PC-9 (cell line): ENCODE measurements at places on chromosomes 1 and 21.

GRCh38 chr21:15058854-15059263 is 5.9 kb downstream of the NRIP1 start:
- no peaks in the 10 kb centered on the region for H3K27me3 ChIP-seq
- H3K36me3 ChIP-seq: peaks cover 33% of the 10 kb centered on the region
- no peak for DNase-seq
- peak overlapping the region; percentile 86; the same call in 1 of the 2 replicates for H3K4me3 ChIP-seq
- peak overlapping the region; percentile 24; the same call in 1 of the 2 replicates for H3K27ac ChIP-seq
- peaks cover 50% of the 10 kb centered on the region for H3K4me1 ChIP-seq

- peaks cover 18% of the 10 kb centered on the region for H3K4me1 ChIP-seq
- no peaks in the 10 kb centered on the region for H3K36me3 ChIP-seq
- no peak overlapping the region for H3K4me3 ChIP-seq
- DNase-seq: no peak
- H3K27ac ChIP-seq: no peak overlapping the region
Measured at GRCh38 chr1:23456226-23456625, 27.8 kb downstream of the ASAP3 start.

DNA sequence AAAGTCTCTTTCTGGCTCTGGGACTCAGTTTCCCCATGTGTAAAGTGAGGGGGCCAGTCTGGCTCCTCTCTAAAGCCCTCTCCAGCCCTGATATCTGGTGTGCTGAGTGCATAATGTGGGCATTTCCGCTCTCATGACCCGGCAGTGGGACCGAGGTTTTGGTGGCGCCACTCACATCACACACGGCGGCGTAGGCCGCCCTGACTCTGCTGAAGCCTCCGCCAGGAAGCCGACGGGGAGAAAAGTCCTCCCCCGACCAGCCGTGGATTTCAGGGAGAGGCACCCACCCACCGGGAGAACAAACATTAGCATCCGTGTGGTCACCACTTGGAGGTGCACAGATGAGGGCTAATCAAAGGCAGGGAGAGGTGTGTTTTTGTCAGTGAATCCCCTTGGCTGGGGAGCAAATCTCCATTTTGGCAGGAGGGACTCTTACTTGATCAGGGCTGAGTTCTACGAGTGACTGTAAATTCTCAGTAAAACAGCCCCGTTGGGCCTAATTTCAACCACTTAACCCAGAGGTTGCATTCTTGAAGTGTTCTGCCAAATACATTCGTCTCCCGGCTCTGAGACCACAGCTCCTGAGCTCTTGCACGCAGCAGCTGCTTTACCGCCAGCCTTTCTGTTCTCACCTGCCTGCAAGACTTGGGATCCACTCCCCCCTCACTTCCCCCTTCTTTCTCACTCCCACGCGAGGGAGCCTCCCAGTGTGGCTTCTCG is 118.2 kb downstream of the FOXD2 start:
- peaks cover 73% of the 10 kb centered on the region for H3K4me1 ChIP-seq
- H3K4me3 ChIP-seq: no peak overlapping the region
- DNase-seq: no peak

DNA sequence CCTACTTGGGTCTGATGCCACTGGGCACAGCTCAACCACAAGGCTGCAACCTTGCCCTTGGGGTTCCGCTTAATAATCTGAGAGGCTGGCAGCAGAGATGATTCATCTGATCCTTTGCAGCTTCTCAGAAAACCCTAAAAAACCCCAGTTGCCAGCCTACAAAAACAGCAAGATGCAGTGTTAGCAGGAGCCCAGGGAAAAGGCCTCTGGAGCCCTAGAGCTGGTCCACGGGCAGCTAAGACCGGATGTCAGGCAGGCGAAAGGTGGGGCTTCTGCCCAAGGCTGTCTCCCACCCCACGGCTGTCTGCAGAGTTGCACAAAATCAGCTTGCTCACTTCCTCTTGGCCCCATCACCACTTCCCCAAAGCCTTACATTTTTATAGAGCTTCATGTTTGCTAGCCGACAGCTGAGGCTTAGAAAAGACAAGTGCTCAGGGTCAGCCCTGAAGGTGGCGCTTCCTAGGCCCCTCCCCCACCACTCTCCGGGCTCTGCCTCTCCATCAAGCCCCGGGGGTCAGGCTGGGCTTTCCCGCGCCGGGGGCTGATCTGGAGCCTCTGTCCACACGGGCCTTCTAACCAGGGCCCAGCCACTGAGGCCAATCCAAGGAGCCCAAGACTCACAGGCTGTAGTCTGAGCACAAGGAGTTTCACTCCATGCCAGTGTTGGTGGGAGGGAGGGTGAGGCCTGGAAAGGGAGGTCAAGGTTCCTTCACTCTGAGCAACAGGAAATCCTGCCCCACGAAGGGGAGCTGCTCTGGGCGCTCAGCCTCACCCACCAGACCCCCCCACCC is 4.2 kb upstream of the ADORA3 start:
- H3K27ac ChIP-seq: peak overlapping the region; percentile 74
- DNase-seq: peak; percentile 56
- peaks cover 26% of the 10 kb centered on the region for H3K4me1 ChIP-seq
- no peaks in the 10 kb centered on the region for H3K36me3 ChIP-seq
- H3K4me3 ChIP-seq: peak overlapping the region; percentile 53

GRCh38 chr1:74964508-74965102 is 169.6 kb upstream of the LHX8 start:
- H3K36me3 ChIP-seq: no peaks in the 10 kb centered on the region
- H3K27me3 ChIP-seq: no peaks in the 10 kb centered on the region
- H3K4me1 ChIP-seq: no peaks in the 10 kb centered on the region
- DNase-seq: no peak
- H3K27ac ChIP-seq: no peak overlapping the region

DNA sequence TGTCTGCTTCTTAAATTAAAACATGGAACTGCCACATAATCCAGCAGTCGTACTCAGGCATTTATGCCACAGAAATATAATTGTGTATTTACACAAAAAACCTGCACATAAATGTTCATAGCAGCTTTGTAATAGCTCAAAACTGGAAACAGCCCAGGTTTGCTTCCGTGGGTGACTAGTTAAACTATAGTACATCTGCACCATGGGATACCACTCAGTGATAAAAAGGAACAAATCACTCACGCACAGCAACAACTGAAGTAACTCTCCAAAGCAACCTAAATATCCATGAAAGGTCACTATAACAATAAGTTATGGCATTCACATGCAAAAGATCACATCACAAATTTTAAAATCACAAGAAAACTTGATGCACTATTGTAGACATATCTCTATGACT is 64.4 kb downstream of the KCNT2 start:
- H3K27ac ChIP-seq: no peak overlapping the region
- H3K27me3 ChIP-seq: no peaks in the 10 kb centered on the region
- no peak for DNase-seq

DNA sequence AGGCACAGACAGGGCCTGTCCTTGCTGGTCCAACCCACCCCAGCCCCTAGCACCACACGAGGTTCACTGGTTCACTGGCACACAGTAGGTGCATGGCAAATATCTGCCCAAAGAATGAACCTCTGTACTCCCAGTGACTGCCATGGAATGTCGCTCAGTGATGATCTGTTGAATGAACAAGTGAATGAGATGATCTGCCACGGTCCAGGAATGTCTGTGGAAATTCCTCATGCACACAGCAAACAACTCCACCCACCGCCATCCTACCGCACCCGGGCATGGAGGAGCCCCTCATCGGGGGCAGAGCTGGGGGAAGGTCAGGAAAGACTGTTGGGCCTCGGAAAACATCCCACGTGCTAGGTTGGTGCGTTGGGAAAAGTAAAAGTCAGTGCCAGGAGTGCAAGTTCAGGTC is 1.7 kb downstream of the HSPG2 start:
- no peak for DNase-seq
- H3K4me3 ChIP-seq: no peak overlapping the region; the same call in 1 of the 2 replicates
- H3K27me3 ChIP-seq: no peaks in the 10 kb centered on the region
- H3K4me1 ChIP-seq: peaks cover 65% of the 10 kb centered on the region
- no peak overlapping the region for H3K27ac ChIP-seq

- no peaks in the 10 kb centered on the region for H3K36me3 ChIP-seq
- no peak overlapping the region for H3K27ac ChIP-seq
- H3K4me1 ChIP-seq: 0 out of 2 replicates have a peak, but pooled peaks cover 5% of the 10 kb centered on the region
Measured at GRCh38 chr1:78830321-78830720, 176.2 kb downstream of the ADGRL4 start.

- H3K36me3 ChIP-seq: no peaks in the 10 kb centered on the region
- no peak for DNase-seq
- H3K4me1 ChIP-seq: no peaks in the 10 kb centered on the region
- H3K4me3 ChIP-seq: no peak overlapping the region
- H3K27ac ChIP-seq: no peak overlapping the region
Measured at GRCh38 chr1:237983496-237983895, 92.8 kb upstream of the ZP4 start.

DNA sequence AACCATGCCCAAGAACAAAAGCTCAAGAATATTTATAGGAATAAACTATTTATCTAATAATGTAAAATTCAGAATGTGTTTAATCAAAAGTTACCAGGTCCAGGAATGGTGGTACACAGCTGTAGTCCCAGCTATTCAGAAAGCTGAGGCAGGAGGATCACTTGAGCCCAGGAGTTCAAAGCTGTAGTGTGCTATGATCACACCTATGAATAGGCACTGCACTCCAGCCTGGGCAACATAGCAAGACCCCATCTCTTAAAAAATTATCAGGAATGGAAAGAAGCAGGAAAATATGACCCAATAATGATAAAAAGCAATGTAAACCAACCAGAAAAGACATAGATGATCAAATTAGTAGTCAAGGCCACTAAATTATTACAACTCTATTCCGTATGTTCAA is 62.2 kb upstream of the DR1 start:
- H3K36me3 ChIP-seq: no peaks in the 10 kb centered on the region
- DNase-seq: peak; percentile 18
- no peak overlapping the region for H3K27ac ChIP-seq
- no peak overlapping the region for H3K4me3 ChIP-seq

- H3K27ac ChIP-seq: 0 out of 2 replicates have a peak overlapping the region, but pooled peaks have one; percentile 4
- no peak for DNase-seq
- H3K4me1 ChIP-seq: peaks cover 70% of the 10 kb centered on the region
- H3K27me3 ChIP-seq: no peaks in the 10 kb centered on the region
- H3K36me3 ChIP-seq: peaks cover 83% of the 10 kb centered on the region
Measured at GRCh38 chr1:90000934-90001676, 6.2 kb downstream of the ZNF326 start.

DNA sequence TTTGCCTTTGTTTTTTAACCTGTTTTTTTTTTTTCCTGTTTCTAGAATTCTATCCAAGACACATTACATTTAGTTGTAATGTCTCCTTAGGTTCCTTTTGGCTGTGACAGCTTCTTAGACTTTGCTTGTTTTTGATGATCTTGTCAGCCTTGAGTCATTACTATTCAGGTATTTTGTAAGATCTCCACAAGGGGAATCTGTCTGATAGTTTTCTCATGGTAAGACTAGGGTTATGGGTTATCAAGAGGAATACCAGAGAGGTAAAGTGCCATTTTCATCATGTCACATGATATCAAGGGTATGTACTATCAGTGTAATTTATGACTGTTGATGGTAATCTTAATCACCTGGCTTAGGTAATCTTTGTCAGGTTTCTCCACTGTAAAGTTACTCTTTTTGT is 99.1 kb upstream of the GFI1 start:
- H3K4me3 ChIP-seq: no peak overlapping the region
- peaks cover 16% of the 10 kb centered on the region for H3K4me1 ChIP-seq
- no peak overlapping the region for H3K27ac ChIP-seq
- H3K36me3 ChIP-seq: no peaks in the 10 kb centered on the region
- no peaks in the 10 kb centered on the region for H3K27me3 ChIP-seq

DNA sequence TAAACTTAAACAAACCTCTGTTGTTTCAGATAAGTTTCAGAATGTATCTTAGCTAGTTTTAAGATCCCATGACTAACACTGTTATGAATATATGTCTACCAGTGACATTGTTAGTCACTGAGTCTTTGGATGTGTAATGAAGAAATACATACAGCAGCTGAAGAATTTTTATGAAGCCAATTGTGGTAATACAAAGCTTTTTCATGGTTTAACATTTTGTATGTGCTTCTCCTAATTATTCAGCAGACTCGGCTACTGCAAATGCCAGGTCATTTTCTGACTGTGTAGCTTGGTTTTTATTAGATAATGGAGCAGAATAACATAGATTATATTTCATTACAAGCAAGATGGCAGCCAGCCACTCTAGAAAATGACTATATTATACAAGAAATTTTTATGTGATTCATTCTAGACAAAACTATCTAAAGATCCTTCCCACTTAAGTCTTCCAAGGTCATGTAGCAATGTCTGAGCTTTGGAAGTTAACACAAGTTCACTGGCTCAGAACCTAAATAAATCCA is 147.8 kb downstream of the TNFSF18 start:
- no peaks in the 10 kb centered on the region for H3K36me3 ChIP-seq
- H3K27ac ChIP-seq: no peak overlapping the region
- no peak for DNase-seq
- peaks cover 26% of the 10 kb centered on the region for H3K4me1 ChIP-seq

DNA sequence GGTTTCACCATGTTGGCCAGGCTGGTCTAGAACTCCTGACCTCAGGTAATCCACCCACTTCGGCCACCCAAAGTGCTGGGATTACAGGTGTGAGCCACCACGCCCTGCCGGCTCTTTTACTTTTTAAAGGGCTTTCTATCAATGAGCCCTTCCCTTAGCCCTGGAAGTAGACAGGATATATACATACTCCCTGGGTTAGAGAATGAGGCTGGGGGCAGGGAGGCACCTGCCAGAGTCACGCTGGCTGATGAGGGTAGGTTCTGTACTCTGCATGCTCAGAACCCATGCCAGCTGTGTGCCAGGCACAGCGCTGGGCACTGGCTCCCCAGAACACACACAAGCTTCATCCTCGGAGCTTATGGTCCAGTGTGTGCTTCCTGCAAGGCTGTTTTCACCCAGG is 113.6 kb upstream of the IPO9 start:
- no peak for DNase-seq
- H3K4me1 ChIP-seq: peaks cover 41% of the 10 kb centered on the region
- no peak overlapping the region for H3K4me3 ChIP-seq
- no peaks in the 10 kb centered on the region for H3K27me3 ChIP-seq
- H3K27ac ChIP-seq: peak overlapping the region; percentile 92

- peaks cover 27% of the 10 kb centered on the region for H3K4me1 ChIP-seq
- H3K27ac ChIP-seq: no peak overlapping the region
- no peaks in the 10 kb centered on the region for H3K27me3 ChIP-seq
- no peak overlapping the region for H3K4me3 ChIP-seq
- no peak for DNase-seq
- no peaks in the 10 kb centered on the region for H3K36me3 ChIP-seq
Measured at GRCh38 chr1:41486053-41486370, 1.5 kb upstream of the EDN2 start.

DNA sequence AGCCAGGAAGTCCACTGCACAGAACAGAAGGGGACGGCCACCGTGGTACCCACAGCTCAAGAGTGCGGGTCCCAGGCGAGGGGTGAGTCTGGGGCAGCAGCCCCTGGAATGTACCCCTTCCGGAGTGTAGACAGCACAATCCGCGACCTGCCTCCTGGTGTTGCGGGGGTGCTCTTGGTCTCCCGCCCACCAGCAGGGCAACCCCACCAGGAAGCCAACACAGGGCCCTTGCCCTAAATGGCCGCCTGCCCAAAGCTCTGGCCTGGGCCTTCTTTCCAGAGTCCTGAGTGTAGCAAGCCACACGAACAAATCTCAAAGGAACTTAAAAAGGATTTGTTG is 1.1 kb upstream of the SLC19A1 start:
- H3K27ac ChIP-seq: no peak overlapping the region
- no peaks in the 10 kb centered on the region for H3K36me3 ChIP-seq
- H3K4me1 ChIP-seq: 0 out of 2 replicates have a peak, but pooled peaks cover 6% of the 10 kb centered on the region
- no peak overlapping the region for H3K4me3 ChIP-seq
- no peaks in the 10 kb centered on the region for H3K27me3 ChIP-seq

GRCh38 chr1:227330279-227331076 is 12.2 kb upstream of the CDC42BPA start:
- H3K36me3 ChIP-seq: no peaks in the 10 kb centered on the region
- H3K4me1 ChIP-seq: no peaks in the 10 kb centered on the region
- no peak overlapping the region for H3K4me3 ChIP-seq
- no peak overlapping the region for H3K27ac ChIP-seq
- H3K27me3 ChIP-seq: no peaks in the 10 kb centered on the region
- no peak for DNase-seq
